T follicular helper cell (primary cell): ENCODE measurements at places on chromosomes 5 and 9.

DNA sequence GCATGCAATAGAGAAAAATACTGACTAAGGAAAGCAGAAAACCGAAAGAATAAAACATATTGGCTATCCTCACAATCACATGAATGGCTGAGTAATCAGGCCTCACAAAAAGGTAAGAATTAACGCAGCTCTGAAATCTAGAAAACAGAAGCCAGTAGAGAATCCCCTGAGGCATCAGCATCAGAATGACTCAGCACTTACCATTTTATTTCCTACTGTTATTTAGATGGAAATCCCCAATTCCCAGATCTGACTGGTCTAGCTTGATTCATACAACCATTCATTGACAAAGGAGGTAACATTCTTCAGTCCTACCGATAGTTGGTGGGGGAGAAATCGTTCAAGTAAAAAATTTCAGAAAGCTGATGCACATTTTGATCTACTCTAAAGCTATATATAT lies 1408.4 kb upstream of the WWC1 start:
- no peak for DNase-seq

DNA sequence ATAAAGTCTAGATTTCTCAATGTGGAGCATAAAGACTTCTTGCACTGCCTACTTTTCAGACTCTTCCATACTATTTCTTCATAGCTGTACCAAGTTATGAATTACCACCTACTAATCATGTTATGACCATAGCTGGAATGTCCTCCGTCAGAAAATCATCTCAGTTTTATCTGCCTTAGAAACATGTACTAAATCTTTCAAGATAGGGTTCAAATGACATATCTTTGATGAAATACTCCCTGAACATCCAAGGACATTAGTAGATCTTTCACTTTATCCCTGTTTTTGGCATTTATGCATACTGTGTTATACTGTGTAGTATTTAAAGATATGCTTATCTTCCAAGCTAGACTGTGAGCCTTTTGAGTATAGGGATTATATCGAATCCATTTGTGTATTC lies 49.6 kb upstream of the MEF2C start:
- no peak for DNase-seq

- peak; percentile 12 for DNase-seq
Measured at GRCh38 chr5:77076961-77077828, 9.9 kb downstream of the ZBED3 start.

DNA sequence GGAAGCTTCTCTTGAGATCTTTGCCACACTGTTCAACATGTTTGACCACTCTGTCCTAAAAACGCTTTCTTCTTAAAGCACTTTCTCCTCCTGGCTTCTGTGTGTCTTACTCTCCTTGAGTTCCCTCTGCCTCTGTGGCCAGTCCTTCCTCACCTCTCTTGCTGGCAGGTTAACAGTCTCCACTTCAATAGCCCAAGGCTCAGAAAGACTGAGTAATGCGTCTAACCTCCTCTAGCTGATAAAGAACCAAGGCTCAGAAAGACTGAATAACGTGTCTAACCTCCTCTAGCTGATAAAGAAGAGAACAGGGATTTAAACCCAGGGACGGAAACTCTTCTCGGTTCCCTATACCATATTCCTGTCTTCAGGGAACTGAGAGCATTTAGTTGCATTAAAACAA lies 205.2 kb downstream of the AOPEP start:
- no peak for DNase-seq

DNA sequence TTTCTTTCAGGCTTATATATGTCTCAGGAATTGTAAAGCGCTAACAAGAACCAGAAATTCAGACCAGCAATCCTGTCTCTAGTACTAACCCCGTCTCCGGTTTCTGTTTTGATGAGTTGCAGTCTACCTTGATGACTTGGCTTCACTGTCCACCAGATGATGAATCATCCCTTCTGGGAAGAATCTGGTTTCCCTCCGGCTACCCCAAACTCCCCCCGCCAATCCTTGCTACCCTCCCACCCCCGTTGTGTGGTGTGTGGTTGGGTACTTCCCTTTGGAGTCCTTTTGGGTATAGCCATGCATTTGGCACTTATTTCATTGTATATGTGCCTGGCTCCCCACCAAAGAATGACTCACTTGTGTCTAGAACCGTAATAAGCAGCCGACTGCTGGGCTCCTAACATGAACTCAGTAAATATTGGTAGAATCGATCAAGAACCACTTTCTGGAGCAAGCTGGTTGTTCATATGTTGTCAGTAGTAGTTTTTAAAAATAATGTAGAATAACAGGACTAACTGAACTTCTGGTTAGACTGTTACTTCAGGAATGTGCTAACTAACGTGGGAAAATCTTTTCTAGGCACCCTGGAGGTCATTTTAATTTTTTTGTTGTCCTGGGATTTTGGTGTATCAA lies 8.3 kb upstream of the TGFBI start:
- no peak for DNase-seq

GRCh38 chr9:89106224-89106851 lies 72.3 kb downstream of the SHC3 start:
- DNase-seq = no peak

- DNase-seq = no peak
Measured at GRCh38 chr5:150189326-150189725, 536 bp upstream of the SLC6A7 start.

DNA sequence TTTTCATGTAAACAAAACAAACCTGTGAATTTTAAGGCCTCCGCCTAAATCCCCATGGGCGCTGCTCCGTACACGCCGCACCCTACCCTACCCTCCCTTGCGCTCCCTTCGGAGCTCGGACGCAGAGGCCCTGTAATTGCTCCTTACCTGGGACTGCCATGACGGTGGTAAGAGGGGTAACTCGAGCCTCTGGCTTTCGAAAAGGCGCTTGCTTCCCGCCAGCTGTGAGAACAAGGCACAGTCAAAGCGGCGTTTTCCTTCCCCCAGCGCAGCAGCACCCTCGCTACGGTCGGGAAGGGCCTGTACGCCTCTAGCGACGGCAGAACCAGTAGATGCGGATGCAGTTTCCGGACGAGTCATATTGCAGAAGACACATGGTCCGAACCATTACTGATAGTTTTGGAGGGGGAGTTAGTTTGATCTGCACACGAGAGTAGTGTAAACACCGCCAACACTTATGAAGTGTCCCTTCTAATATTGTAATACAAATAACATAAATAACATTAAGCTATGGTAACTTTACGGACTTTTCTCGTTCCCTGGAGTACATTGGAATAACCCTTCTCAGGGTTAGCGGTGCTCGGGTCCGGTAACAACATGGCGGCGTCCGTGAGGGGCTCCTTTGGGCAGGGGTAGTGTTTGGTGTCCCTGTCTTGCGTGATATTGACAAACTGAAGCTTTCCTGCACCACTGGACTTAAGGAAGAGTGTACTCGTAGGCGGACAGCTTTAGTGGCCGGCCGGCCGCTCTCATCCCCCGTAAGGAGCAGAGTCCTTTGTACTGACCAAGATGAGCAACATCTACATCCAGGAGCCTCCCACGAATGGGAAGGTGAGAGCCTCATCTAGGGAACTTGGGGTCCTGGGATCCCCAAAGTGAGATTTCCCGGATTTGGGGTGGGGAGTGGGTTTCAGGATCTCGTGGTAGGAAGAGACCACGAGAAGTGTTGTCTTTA lies at the start of the genes CWC27 and SREK1IP1:
CWC27 (plus strand) TSS at position 573 of the 955 bp plus-strand sequence; CDS start at position 790, 217 bp downstream.
SREK1IP1 (minus strand) TSS at position 334 of the 955 bp plus-strand sequence; CDS start at position 160, 174 bp downstream.
- peak; percentile 69 for DNase-seq

DNA sequence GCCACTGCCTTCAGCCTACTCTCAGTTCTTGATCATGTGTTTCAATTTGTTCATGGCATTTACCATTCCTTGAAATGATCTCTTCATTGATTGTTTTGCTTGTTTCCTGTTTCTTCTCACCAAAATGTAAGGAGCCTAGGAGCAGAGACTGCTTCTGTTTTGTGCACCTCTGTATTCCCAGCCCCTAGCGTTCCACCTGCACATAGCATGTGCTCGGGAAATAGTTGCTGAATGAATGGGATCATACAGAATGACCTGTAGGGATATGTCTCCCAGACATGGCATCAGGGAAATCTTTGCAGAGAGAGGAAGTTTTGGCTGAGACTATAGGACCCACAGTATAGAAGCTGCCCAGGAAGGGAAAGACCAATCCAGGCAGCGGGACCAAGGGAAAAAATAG lies 6.2 kb upstream of the CERCAM start:
- no peak for DNase-seq

GRCh38 chr5:171624396-171624795 lies 161.2 kb upstream of the SMIM23 start:
- no peak for DNase-seq

- DNase-seq = no peak
Measured at GRCh38 chr9:6525326-6526045, 112.5 kb downstream of the UHRF2 start.

- no peak for DNase-seq
Measured at GRCh38 chr5:125412561-125413495, 666.4 kb upstream of the ZNF608 start.

- DNase-seq = no peak
Measured at GRCh38 chr5:154466147-154466546, 11.9 kb downstream of the HAND1 start.

DNA sequence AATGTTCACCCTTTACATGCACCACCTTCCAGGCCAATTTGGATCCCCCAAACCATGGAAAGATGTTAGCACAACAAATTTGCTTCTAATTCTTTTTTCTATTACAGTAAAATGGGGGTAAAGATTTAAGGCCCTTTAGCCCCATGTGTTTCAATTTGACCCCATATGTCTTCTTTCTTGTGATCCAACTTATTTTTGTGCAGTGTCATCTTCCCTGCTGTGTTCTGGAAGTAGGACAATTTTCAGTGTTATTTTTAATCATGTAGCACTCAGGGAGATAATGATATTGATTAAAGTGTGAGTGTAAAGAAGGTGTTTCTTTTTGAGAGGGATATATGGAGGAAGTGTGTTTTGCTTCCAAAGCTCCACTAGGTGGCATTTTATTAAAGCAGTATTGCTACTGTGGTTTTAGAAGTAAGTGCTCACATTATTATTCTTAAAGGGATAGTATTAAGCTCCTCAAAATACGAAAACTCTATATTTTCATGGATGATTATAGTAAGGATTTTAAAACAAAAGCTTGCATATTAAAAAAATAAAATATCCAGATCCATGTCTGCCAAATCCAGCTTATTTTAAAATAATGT lies 118.7 kb upstream of the ATP10B start:
- no peak for DNase-seq

DNA sequence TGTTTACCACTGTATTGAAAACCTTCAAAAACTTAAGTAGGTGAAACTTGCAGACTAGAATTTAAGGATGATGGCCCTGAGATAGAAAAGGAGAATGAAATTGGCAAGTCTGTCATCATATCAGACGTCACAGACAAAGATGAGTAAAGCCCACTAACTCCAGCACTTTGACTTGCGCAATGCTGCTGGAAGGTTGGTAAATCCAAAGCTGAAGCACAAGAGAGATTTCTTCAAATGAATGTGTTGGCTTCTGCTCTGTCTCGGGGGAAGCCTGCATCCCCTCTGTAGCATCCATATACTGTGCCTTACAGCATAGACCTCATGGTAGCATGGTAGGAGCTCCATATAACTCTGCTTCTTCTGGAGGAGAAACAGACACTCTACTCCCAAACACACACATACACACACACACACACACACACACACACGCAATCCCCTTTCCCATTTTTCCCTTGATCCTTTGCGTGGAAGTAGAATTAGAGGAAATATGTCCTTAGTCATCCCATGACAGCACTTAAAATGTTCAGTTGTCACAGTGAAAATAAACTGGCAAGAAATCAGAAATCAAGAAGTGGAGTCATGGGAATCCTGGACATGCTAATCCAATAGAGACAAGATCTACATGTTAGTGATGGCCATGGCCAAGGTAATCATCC lies 241.5 kb downstream of the NR3C1 start:
- DNase-seq = no peak

GRCh38 chr5:171744264-171744663 lies 41.4 kb upstream of the SMIM23 start:
- no peak for DNase-seq

- no peak for DNase-seq
Measured at GRCh38 chr9:14258156-14258555, 55.8 kb downstream of the NFIB start.

- DNase-seq = no peak
Measured at GRCh38 chr5:166427211-166427610, 1864.2 kb upstream of the WWC1 start.

DNA sequence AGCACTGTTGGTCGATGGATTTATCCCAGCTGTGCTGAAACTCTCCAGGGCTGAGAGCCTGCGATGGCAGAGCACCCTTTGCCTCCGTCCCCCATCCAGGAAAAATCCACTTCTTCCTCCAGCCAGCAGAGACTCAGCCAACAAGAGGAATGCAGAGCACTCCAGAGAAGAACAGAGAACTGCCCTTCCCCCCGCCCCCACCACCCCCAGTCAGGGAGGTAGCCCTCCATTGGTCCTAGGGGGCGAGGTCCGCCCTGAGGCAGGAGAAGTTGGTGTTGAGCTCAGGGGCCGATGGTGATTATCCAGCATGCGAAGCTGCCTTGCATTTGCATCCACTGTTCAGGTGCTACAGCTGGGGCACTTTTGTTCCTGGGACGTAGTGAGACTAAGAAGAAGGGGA lies 9.0 kb downstream of the TLX3 start:
- DNase-seq = no peak

- DNase-seq = peak; percentile 83
Measured at GRCh38 chr5:81851481-81852178, 100.7 kb upstream of the SSBP2 start.

DNA sequence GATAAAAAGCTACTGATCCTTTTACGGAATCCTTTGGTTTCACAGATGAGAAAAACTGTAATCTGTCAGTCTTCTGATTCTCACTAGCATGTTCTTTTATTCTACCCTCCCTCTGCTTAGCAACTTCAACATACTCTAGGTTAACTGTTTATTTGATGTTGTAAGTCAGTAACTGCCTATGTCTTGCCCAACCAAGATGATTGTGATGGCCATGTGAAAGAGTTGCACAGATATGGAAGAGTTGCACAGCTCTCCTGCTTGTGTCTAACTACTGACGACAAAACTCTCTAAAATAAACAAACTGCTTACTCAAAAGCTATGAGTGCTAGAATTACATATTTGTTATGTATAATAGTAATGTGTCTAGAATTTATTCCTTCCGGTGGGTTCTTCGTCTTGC lies 227.3 kb upstream of the DAB2 start:
- DNase-seq = no peak

DNA sequence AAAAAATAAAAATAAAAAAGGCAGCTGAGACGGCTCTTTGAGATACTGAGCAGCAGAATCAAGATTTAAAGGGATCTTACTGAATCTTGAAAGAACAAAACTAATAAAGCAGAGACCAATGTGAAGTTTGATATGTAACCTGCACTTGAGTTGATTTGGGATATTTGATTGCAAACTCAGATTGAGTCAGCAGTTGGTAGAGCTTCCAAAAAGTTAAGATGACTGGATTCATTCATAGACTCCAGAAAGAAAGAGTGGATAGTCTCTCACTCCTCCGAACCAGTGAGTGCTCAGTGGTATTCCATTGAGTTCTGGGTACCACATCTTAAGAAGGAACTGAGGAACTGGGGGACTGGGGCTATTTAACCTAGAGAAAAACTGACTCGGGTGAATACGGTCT lies 52.7 kb upstream of the TESK1 start:
- DNase-seq = no peak

- DNase-seq = no peak
Measured at GRCh38 chr5:58072300-58072965, 387.5 kb downstream of the PLK2 start.

GRCh38 chr5:164350236-164350635 lies 844.8 kb downstream of the MAT2B start:
- DNase-seq = no peak

GRCh38 chr5:90014420-90014819 lies 395.1 kb downstream of the CETN3 start:
- no peak for DNase-seq

- DNase-seq = no peak
Measured at GRCh38 chr9:83536332-83536731, 1.9 kb downstream of the FRMD3 start.
